ENCODE measurements at places on chromosomes 6 and 20.
A peak's percentile ranks its signal among the peaks of the same experiment; 100 is the strongest.

DNA sequence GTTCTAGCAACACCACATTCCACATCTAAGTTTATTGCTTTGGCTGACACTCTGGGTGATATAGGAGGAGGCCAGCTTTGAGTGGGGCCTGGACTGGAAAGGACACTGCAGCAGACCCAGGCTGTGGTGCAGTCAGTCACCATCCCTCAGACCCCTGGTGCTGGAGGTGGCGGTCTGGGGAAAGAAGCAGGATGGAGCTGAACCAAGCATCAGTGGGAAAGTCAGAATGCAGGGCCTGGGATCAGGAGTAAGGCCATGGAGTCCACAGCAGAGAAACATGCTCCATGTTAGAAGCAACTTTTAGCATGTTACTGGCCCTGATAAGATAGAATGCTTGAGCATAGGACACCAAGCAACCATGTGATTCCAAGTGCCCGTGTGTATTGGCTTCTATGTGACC lies 5.9 kb downstream of the HLA-A start:
- no peak for DNase-seq

DNA sequence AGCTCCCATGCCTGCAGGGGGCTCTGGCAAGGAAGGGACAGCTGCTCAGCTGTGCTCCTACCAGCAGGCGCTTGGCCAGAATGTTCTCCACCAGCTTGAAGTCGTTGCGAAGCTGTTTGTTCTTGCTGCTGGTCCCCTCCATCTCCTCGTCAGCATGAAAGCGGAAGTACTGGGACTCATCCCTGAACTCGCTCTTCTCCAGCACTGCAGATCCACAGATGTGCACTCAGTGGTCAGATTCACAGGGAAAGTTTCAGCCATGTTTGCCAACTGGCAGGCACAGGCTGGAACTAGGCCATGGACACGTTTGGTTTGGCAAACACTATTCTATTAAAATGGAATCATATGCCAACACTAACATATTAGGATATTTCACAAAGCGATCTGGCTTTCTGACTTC lies 167.9 kb downstream of the PREX1 start:
- DNase-seq: peak; percentile 61

GRCh38 chr6:163745536-163746400 lies 331.2 kb downstream of the QKI start:
- DNase-seq: no peak

DNA sequence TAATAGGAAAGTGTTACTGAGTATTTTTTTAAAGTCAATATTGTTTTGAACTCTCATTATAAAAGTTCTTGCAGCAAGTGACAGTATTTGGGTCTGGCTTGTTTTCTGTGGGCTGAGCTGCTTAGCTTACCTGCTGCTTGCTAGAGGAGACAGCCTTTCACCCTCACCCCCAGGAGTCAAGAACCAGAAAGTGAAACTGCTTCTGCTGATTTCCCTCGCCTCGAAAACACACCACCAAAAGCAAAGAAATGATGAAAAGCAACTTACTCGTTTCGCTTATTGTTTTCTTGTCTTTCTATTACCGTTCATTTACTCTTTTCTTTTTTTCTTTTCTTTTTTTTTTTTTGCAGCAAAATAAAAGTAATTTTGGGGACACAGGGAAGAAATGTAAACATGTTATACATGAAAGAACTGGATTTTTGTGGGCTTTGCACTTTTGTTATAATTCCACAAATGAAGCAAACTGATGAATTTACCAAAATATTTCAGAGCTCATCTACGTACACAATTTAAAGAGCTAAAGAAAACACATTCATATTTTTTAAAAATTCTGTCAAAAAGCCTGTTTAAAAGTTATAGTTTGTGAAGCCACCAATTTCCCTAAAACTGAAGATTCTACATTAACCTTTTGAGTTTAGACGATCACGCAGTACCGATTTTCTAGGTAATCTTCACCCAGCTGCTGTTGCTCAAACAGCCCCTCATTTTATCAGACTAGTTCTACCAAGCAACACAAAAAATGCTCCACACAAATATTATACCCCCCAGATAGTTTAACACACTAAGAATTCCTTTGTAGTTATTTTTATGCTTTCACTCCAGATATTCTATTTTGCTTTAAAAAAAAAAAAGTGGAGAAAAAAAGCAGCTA lies 1.7 kb downstream of the SCML4 start:
- DNase-seq: no peak
